ENCODE measurements at places on chromosomes 12 and 14.

DNA sequence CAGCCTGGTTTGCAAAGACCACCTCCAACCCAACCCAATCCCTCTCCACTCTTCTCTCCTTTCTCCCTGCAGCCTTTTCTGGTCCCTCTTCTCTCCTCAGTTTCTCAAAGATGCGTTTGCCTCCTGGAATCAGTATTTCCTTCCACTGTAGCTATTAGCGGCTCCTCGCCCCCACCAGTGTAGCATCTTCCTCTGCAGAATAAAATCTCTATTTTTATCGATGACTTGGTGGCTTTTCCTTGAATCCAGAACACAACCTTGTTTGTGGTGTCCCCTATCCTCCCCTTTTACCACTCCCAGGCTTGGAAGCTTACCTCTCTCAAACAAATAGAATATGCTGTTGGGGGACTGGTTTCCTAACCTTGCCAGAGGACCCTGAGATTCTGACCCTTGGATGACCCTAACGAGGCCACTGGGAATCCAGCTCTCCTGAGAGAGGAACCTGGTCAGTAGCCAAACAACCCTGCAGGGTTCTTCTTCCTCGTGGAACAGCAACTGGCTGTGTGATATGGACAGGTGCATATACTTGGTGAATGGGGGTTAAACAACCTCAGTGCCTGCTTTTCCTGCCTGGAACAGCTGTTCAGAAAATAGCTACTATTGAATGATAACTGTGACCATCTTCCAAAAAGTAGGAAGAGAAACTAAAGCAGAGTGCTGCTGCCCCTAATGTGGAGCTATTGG, 4.4 kb downstream of the WNT1 start:
- DNase-seq, result no peak

DNA sequence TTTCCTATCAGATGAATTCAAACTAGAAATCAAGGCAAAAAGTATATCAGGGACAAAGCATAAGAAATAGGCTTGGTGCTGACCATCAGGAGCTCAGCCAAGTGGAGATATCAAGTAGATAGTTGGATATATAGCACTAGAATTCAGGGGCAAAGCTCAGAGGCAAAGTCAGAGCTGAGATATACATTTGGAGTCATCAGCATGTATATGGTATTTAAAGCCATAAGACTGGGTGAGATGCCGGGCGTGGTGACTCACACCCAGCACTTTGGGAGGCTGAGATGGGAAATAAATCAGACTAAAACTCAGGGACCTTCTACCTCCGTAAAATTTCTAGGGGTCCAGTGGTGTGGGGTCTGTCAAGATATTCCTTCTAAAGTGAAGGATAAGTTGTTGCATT, 38.9 kb upstream of the LIMA1 start:
- DNase-seq, result no peak

DNA sequence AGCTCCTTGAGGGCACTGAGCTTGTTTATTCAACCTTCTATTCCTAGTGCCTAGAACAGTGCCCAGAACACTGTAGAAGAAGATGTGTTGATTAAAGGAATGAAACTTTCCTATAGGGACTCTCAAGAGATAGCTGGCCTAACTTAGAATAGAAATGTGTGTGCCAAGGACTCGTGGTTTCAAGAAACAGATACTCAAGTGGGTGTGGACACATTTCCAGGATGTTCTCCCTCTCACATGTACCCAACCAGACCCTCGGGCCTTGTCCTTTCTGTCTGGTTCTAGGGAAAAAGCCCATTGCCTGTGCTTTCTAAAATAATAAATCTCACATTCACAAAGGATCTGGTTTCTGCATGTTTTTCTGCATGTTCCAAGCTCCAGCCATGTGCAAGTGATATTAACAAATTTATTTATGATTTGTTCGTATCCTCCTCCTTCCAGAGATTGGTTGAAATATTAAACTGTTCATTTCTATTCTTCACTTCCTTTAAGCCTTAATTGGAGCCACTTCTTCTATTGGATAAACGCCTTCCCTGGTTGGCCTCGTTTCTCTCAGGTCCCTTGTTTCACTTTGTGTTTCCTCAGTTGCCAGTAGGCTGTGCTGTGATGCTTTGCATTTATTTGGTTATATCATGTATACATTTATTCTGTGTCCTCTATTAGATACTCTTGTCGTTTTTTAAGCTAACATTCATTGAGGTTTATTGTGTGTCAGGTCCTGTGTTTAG, 89.8 kb downstream of the CRADD start:
- peak; percentile 48 for DNase-seq

DNA sequence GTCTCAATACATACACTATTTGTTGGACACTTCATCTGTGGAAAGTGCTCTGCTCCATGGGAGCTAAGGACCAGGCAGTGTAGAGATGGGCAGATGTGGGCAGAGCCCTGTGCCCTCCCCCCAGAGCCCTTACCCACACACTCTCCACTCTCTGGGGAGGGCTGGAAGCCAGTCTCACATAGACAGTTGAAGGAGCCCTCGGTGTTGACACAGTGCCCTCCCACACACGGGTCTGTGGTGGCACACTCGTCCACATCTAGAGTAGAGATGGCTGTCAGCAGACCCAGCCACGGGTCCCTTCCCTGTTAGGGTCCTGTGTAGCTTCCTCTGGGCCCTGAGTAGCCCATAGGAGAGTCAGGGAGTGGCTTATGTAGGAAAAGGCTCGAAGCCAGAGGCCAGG, 14.3 kb downstream of the ISCA2 start:
- DNase-seq, result no peak

DNA sequence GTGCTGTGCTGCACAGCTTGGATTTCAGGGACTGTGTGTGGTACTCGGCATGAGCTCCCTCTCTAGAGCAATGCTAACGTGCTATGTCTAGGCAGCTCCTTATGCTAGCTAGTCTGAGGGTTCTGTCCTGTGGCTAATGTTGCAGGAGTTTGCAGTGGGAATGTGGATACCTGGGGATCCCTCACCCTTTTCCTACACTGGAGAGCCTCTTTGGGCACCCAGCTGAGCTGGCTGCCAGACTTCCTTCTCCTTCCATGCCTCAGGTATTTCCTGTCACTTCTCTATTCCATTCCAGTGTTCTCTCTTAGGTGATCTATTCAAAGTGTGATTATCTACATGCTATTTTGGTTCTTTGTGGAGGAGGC, 64.9 kb downstream of the FBXO33 start:
- no peak for DNase-seq

GRCh38 chr14:92556255-92556741, 42.7 kb downstream of the RIN3 start:
- DNase-seq, result peak; percentile 7

- no peak for DNase-seq
Observed at GRCh38 chr14:64572386-64573104, 22.8 kb downstream of the PPP1R36 start.

GRCh38 chr14:30521899-30522736, 36.8 kb upstream of the G2E3 start:
- peak; percentile 62 for DNase-seq

DNA sequence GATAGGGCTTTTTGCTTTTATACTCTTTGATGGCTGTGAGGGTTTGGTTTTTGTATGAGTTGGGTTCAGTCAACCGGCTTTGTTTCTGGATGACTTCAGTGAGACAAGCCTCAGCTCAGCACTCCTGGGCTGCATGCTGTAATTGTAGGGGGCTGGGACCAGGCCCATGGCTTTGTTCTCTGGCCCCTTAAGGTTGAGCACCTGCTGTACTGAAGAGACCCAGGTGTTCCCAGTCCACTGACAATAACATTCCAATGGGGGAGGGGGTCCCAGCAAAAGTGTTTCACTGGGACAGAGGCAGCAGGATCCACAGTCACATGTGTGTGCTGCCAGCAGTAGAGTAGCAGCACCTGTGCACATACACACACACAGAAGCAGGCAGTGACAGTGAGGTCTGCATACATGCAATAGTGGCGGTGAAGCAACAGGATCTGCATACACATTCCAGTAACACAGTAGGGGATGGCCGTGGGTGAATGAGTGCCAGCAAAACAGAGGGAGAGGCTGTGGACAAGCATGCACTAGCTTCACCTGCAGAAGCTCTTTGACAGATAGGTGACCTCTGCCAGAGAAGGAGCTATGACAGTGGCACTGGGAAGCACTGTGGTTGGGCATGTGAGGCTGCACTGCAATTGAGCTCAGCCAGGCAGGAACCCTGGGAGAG, 240.4 kb downstream of the ASCL1 start:
- peak; percentile 67 for DNase-seq

GRCh38 chr14:35915185-35915584, 89.0 kb downstream of the BRMS1L start:
- DNase-seq, result no peak

GRCh38 chr12:127191129-127191528, 1075.8 kb upstream of the TMEM132C start:
- DNase-seq, result no peak

DNA sequence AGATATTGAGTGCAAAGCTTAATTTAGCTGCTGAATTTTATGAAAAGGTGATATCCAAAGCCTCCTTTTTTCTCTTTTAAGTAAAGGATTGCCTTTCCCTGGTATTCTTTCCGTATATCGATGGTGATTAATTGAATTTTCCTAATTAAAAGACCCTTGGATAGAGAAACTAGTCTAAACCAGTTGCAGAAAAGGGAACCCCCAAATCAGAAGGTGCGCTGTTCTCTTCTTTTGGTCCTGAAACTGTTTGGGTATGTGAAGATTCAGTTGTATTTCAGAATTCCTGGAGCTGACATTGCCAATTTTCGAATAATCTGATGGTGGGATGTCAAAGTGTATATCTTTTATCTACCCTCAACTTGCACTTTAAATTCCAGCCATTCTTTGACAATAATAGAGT, 1.9 kb downstream of the GPHN start:
- DNase-seq, result no peak

GRCh38 chr12:3364226-3364625, 126.8 kb upstream of the PRMT8 start:
- peak; percentile 85 for DNase-seq

GRCh38 chr14:69108358-69108757, 44.6 kb downstream of the DCAF5 start:
- DNase-seq, result no peak

DNA sequence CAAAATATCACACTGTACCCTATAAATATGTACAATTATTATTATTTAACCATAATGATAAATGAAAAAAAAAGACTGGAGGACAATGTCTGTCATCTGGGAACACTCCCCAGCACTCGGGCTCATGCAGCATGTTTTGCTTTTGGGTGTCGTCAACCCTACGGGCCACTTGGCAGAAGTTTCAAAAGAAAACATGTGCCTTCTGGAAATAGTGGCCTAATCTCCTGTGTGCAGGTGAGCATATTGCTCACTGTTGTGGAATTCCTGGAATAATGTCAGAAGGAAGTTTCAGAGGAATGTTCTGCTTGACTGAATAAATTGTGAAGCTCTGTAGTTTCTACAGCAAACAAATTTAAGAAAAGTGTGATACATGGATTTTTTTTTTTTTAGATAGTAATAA, 298.3 kb downstream of the SSPN start:
- DNase-seq, result no peak

- DNase-seq, result no peak
Observed at GRCh38 chr12:108305520-108305919, 33.6 kb downstream of the CMKLR1 start.

- DNase-seq, result no peak
Observed at GRCh38 chr12:130919086-130919485, 34.6 kb upstream of the ADGRD1 start.

- DNase-seq, result no peak
Observed at GRCh38 chr14:93480867-93481266, 50.1 kb downstream of the UNC79 start.

- peak; percentile 72 for DNase-seq
Observed at GRCh38 chr14:69692594-69692993, 74.3 kb upstream of the SRSF5 start.

DNA sequence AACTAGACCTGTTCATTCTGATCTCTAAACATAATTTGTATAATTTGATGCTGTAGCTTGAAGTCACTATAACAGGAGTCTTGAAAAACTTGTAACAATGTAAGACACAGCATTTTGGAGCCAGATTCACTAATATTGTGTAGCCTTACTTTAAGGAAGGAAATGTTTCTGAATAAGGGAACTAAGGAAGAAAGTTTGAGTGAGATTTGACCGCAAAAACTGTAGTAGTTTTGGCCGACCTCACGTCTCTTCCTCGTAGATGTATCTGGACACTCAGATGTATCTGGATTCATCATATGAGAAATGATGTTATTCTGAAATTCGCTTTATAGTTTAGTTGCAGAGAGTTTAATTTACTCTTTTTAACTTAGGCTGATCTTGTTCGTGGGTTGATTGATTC, 13.9 kb upstream of the DNAH10 start:
- no peak for DNase-seq

GRCh38 chr14:28102814-28103213, 663.8 kb upstream of the FOXG1 start:
- DNase-seq, result no peak

- DNase-seq, result peak; percentile 58
Observed at GRCh38 chr12:60209933-60210332, 614.1 kb downstream of the SLC16A7 start.

GRCh38 chr12:102939670-102940222, 17.7 kb upstream of the ASCL1 start:
- peak; percentile 67 for DNase-seq
